Activated CD4-positive, alpha-beta T cell treated with anti-CD3 and anti-CD28 coated beads, Interleukin-2, amount 50 U/mL, for 48 hours (primary cell): ENCODE measurements at places on chromosomes 16 and 17.

DNA sequence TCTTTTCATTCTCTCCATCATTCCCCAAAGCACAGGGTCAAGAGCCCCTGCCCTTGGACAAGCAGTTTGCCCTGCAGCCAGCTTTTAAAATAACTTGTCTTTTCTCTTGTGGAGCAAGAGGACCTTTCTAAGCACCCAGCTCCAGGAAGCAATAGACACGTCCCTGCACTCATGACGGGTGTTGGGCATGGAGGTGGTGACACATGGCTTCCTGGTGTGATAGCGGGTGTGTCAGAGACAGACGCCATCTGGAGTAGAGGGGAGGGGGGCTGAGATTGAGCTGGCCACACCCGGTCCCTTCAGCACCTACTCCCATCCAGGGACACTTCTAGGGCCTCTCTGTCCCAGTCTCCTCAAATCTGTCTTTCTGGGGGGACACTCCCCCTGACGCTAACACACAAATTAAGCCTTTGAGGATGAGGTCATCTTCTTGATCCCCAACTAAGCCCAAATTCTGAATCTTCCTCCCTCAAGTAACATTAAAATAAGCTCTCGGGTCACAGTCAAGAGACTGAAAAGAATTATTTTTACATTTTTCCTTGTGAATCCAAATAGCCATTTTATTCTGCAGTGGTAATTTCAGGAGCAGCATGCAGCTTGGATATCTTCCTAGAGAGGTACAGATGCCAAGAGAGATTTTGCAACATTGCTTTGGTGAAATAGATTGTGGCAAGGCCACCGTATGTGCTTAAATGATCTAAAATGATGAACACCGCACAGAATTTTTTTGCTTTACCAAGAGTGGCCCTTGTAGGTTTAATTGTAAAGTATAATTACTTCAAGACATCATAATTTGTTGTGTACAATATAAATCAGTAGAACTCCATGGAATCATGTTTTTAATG, 216.6 kb upstream of the IRX3 start:
- no peak for DNase-seq

GRCh38 chr17:2906901-2907300, 110.7 kb downstream of the RAP1GAP2 start:
- DNase-seq: peak; percentile 62

- DNase-seq: peak; percentile 58
Measured at GRCh38 chr17:412211-413015, 59.8 kb upstream of the RPH3AL start.

GRCh38 chr16:56658327-56658875, 642 bp downstream of the MT1F start:
- DNase-seq: no peak

GRCh38 chr17:79088247-79088996, 13.8 kb downstream of the ENGASE start:
- DNase-seq: no peak

GRCh38 chr17:8830141-8830540, 31.0 kb upstream of the MFSD6L start:
- DNase-seq: no peak

GRCh38 chr17:21200590-21201297, 13.2 kb downstream of the TMEM11 start:
- DNase-seq: no peak

- DNase-seq: no peak
Measured at GRCh38 chr16:47978491-47979163, 177.2 kb downstream of the ABCC12 start.
